Naive thymus-derived CD8-positive, alpha-beta T cell (primary cell): ENCODE measurements at places on chromosomes 3 and 15. TPM values are rescaled to one million over a fixed set of nuclear protein-coding genes. Genes with fewer than 3 reads are reported as not detected.

DNA sequence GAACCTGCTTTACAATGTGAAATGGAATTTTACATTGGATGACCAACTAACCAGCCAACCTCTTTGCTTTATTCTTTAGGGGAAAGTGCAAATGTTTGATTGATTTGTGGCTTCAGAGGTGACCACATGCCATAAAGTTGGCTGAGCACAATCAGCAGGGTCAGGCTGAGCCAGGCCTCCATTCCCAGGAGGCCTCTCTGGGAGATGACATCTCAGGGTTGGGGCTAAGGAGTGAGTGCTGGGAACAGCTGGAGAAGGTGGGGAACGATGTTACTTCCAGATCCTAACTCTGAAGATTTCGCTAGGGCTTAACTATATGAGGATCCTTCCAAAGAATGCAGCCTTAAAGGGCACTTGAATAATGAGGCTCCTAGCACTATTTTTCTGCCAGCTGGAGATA lies 131.7 kb downstream of the ATP10A start:
- peaks cover 12% of the 10 kb centered on the region for H3K36me3 ChIP-seq
- no peaks in the 10 kb centered on the region for H3K27me3 ChIP-seq
- peaks cover 10% of the 10 kb centered on the region for H3K4me1 ChIP-seq
- peak overlapping the region; percentile 25 for H3K27ac ChIP-seq

DNA sequence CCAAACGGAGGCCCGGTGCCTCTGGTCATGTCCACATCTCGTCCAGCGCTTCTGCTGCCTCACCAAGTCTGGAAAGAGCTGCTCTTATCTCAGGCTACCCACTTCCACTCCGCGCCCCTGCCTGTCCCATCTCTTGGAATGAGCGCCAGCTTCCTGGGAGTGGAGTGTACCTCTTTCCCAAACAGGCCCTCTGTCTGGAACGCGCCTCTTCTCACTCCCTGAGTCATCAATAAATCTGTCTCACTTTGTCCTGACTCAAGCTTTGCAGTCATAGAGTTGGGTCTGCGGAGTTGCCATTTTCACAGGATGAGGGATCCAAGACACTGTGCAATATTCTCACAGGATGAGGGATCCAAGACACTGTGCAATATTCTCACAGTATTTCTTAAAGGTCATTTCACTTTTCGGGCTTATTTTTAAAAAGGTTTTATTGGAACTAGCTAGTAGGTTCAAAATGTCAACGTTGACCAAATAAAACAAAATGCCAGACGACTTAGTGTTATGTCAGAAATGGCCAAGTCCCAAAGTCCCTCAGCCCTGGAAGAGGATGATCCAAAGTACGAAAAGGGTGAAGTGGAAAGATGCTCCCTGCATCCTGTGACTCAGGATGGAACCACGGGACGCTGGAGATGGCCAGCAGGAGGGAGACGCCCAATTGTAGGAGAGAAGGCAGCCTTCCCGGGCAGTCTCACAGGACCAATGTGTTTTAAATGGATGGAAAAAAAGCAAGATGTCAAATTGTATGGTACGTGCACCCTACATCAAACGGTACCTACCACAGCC lies 81.1 kb downstream of the CHSY1 start:
- no peaks in the 10 kb centered on the region for H3K27me3 ChIP-seq
- DNase-seq, result no peak
- peaks cover 5% of the 10 kb centered on the region for H3K36me3 ChIP-seq
- H3K4me1 ChIP-seq, result peaks cover 13% of the 10 kb centered on the region
- no peak overlapping the region for H3K4me3 ChIP-seq
- no peak overlapping the region for H3K27ac ChIP-seq

DNA sequence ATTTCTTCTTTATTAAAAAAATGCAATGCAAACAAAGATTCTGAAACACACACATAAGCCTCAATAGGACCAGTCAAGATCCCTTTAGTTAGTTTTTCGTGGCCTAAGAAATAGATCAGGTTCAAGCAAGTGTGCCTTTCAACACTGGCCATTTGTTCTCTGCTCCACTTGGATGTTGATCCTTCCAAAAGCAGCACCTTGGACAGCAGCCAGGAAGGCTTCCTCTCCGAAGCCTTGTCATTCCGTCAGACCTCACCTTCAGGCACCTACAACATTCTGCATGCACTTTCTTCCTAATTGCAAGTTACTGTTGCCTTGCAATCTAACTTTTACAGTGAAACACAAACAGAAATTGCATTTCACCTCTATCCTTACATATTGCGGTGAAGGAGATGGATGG lies 155.9 kb upstream of the FEZF2 start:
- no peaks in the 10 kb centered on the region for H3K36me3 ChIP-seq
- no peak overlapping the region for H3K27ac ChIP-seq
- H3K4me1 ChIP-seq, result no peaks in the 10 kb centered on the region
- peaks cover 13% of the 10 kb centered on the region for H3K27me3 ChIP-seq
- DNase-seq, result no peak
- H3K4me3 ChIP-seq, result no peak overlapping the region

Gene PARL
- 108 TPM for polyA plus RNA-seq

GRCh38 chr3:138877226-138877625 lies 42.5 kb upstream of the PIK3CB start:
- no peaks in the 10 kb centered on the region for H3K27me3 ChIP-seq
- H3K4me3 ChIP-seq, result no peak overlapping the region
- H3K4me1 ChIP-seq, result peaks cover 6% of the 10 kb centered on the region

Gene FGD5
- polyA plus RNA-seq, result not detected

Gene RARRES1
- not detected for polyA plus RNA-seq
